Activated T-cell treated with anti-CD3 and anti-CD28 coated beads, Interleukin-2, amount 50 U/mL, for 72 hours (primary cell): ENCODE measurements at places on chromosomes 4 and X. TPM values are rescaled to one million over a fixed set of nuclear protein-coding genes. Genes with fewer than 3 reads are reported as not detected.

Gene NPY2R
- not detected for total RNA-seq

- no peaks in the 10 kb centered on the region for H3K36me3 ChIP-seq
- peak; percentile 58 for DNase-seq
- peaks cover 20% of the 10 kb centered on the region for H3K4me1 ChIP-seq
Measured at GRCh38 chrX:133921764-133922389, 63.5 kb downstream of the GPC3 start.

Gene KLF3
- 7.4 TPM for total RNA-seq

DNA sequence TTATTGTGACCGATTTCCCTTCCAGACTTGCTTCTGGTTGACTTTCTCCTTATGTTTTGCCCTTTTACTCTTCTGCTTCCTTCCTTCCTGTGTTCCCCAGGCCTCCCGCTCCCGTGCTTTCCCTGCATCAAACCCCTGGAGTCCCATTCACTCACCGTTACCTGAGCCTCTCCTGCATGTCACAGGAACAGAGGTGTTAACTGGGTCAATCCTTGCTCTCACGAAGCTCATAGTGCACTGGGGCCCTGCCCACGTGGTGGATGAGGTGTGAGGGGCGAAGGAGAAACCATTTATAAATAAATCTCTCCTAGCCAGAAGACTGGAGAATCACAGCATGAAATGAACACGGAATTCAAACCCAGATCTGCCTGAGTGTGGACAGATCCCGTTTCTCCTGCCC is 83.1 kb upstream of the MSX1 start:
- H3K4me3 ChIP-seq, result no peak overlapping the region
- H3K4me1 ChIP-seq, result no peaks in the 10 kb centered on the region
- H3K36me3 ChIP-seq, result no peaks in the 10 kb centered on the region
- H3K27me3 ChIP-seq, result no peaks in the 10 kb centered on the region
- no peak overlapping the region for H3K27ac ChIP-seq

DNA sequence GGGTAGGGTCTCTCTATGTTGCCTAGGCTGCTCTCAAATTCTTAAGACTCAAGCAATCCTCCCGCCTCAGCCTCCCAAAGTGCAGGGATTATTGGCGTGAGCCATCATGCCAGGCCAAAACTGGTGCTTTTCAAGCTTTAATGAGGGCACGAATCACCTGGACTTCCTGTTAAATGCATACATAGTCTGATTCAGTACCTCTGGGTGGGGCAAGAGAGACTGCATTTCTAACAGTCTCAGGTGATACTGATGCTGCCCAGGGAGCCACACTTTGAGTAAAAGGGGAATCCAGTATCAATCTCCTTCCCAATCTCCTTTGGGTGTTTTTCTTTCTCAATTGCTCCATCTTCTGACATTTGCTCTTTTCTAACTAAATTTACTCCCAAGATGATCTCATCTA is 96.5 kb downstream of the SH3RF1 start:
- H3K27ac ChIP-seq, result no peak overlapping the region
- no peaks in the 10 kb centered on the region for H3K4me1 ChIP-seq
- H3K36me3 ChIP-seq, result no peaks in the 10 kb centered on the region
- no peak for DNase-seq
- H3K27me3 ChIP-seq, result peaks cover 13% of the 10 kb centered on the region

- H3K4me1 ChIP-seq, result peaks cover 9% of the 10 kb centered on the region
- H3K36me3 ChIP-seq, result no peaks in the 10 kb centered on the region
- peak; percentile 67 for DNase-seq
- H3K27me3 ChIP-seq, result peaks cover 84% of the 10 kb centered on the region
Measured at GRCh38 chr4:184168406-184169019, 49.2 kb downstream of the ENPP6 start.

Gene ADH4
- total RNA-seq, result not detected

DNA sequence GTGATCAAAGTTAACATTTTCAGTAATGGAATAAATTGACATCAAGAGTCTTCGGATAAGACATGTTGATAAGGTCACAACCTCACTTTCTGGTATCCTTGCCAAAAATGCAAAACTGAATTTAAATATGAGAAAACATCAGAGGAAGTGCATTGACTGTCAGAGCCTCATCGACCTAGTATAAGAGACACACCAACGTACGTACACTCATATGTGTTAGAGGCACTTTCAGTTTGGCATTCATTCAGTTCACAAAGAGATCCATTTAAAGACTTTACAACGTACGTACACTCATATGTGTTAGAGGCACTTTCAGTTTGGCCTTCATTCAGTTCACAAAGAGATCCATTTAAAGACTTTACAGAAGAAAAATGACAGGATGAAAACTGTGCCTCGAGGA is 280.3 kb downstream of the INPP4B start:
- peaks cover 83% of the 10 kb centered on the region for H3K4me1 ChIP-seq
- peaks cover 14% of the 10 kb centered on the region for H3K36me3 ChIP-seq
- peak overlapping the region; percentile 97 for H3K27ac ChIP-seq
- peak overlapping the region; percentile 77 for H3K4me3 ChIP-seq
- H3K27me3 ChIP-seq, result no peaks in the 10 kb centered on the region

- peaks cover 10% of the 10 kb centered on the region for H3K4me1 ChIP-seq
- H3K4me3 ChIP-seq, result peak overlapping the region; percentile 70
- H3K27me3 ChIP-seq, result peaks cover 60% of the 10 kb centered on the region
- no peak for DNase-seq
- H3K36me3 ChIP-seq, result peaks cover 2% of the 10 kb centered on the region
Measured at GRCh38 chr4:185127021-185127925, 15.8 kb upstream of the SLC25A4 start.

- H3K27ac ChIP-seq, result no peak overlapping the region
- no peak overlapping the region for H3K4me3 ChIP-seq
- no peaks in the 10 kb centered on the region for H3K4me1 ChIP-seq
- H3K36me3 ChIP-seq, result no peaks in the 10 kb centered on the region
Measured at GRCh38 chrX:68307769-68308168, 125.5 kb downstream of the OPHN1 start.

- no peaks in the 10 kb centered on the region for H3K4me1 ChIP-seq
- no peaks in the 10 kb centered on the region for H3K27me3 ChIP-seq
- DNase-seq, result no peak
- H3K4me3 ChIP-seq, result no peak overlapping the region
Measured at GRCh38 chr4:53744446-53745160, 153.3 kb upstream of the LNX1 start.

Gene XAGE2
- not detected for total RNA-seq

DNA sequence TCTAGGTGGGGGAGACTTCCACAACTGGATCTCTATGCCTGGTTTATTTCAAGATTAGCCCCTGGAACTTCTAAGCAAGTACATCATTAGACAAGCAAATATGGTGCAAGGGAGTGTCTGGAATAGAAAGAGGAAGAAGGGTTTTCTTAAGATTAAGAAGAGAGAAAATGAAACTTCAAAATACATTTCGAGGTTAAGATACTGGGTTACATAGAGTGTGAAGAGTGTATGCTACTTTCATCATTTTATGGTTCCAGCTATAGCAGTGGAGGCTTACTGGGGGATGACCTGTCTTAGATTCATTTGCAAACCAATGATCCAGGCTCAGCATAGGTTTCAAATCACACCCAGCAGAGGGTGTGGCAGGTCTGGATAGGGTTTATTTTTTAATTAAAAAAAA is 144.4 kb upstream of the GATB start:
- no peak overlapping the region for H3K4me3 ChIP-seq
- H3K27me3 ChIP-seq, result no peaks in the 10 kb centered on the region
- H3K36me3 ChIP-seq, result peaks cover 8% of the 10 kb centered on the region
- no peaks in the 10 kb centered on the region for H3K4me1 ChIP-seq

DNA sequence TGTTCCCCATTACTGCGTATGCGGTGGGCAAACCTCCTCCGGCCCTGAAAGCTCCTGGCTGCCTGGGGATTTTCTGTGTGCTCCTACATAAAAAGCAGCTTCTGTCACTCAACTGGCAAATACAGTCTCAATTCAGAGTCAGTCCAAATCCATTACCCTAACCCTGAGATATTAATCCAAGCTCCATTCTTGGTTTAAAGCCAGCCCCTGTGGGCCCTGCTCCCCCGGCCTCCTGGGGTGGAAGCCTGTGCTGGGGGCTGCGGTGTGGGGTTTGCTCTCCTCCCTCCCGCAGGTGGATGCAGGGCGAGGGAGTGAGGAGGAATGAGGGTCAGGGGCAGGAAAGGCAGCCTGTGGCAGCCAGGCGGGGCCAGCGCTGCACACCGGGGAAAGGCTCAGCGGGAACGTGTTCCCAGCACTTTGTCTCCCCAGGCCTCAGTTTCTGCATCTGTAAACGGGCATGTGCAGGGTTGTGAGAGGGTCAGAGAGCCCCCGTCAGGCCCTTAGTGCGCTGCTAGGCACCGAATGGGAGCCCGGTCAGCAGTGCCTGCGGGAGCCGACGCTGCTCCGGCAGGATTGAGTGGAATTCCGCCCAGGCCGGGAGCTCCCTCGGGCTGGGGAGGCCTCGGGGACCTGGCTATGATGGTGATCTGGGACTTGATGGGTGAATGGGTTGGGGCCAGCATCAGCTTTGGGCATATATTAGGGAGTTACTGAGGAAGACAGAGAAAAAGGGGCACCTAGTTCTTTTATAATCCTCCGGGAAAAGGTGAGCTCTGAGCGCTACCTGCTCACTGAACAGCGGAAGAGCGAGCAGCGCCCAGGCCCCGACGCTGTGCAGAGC is 6.3 kb upstream of the RGS12 start:
- no peaks in the 10 kb centered on the region for H3K36me3 ChIP-seq
- H3K4me3 ChIP-seq, result no peak overlapping the region
- H3K27ac ChIP-seq, result no peak overlapping the region

- H3K4me3 ChIP-seq, result no peak overlapping the region
- H3K27me3 ChIP-seq, result no peaks in the 10 kb centered on the region
- H3K36me3 ChIP-seq, result no peaks in the 10 kb centered on the region
- peaks cover 6% of the 10 kb centered on the region for H3K4me1 ChIP-seq
Measured at GRCh38 chrX:960821-961220, 251.6 kb downstream of the CRLF2 start.

Gene RAB28
- 15.6 TPM for total RNA-seq

GRCh38 chr4:107115185-107115847 is 79.2 kb upstream of the DKK2 start:
- H3K4me1 ChIP-seq, result no peaks in the 10 kb centered on the region
- H3K27me3 ChIP-seq, result no peaks in the 10 kb centered on the region
- DNase-seq, result no peak

Gene TRIM61
- total RNA-seq, result 1.2 TPM

DNA sequence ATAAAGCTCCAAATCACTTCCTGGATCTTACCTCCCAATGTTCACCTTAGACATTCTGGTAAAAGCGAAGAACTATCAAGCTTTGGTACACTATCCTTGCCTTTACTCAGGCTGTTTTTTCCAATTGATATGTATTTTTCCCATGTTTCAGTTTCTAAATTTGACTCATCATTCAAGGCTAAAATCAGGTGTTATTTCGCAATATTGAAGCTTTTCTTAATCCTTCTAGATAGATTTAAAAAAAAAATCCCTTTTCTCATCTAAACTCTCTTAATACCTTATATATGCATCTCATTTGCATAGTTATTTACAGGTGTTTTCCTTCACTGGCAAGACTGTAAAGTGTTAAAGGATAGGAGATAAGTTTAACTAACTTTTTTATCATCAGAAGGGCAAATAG is 608.1 kb upstream of the FAM241A start:
- H3K27me3 ChIP-seq, result no peaks in the 10 kb centered on the region
- H3K4me3 ChIP-seq, result no peak overlapping the region
- no peaks in the 10 kb centered on the region for H3K36me3 ChIP-seq
- H3K27ac ChIP-seq, result no peak overlapping the region
- H3K4me1 ChIP-seq, result no peaks in the 10 kb centered on the region

Gene PHEX
- 1.9 TPM for total RNA-seq

Gene USP51
- 2.7 TPM for total RNA-seq

DNA sequence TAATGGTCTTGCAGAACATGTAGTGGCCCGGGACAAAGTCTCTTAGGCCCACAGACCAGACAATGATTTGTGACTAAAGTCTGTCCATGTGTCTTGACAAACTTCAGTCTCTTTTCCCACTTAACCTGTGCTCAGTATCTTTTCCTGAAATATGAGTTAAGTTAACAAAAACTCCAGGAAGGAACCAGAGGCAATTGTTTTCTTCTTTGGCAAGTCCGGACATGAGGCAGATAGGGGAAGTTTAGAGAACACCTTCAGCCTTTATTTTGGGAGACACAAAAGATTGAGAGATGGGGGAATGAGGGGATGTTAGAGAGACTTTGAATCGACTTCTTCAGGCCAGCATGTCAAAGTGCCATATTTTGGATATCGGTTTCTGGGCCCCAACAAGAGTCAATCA is 80.2 kb upstream of the FRMPD4 start:
- no peak overlapping the region for H3K27ac ChIP-seq
- no peak for DNase-seq
- no peaks in the 10 kb centered on the region for H3K4me1 ChIP-seq

- no peaks in the 10 kb centered on the region for H3K27me3 ChIP-seq
- DNase-seq, result peak; percentile 65
- H3K36me3 ChIP-seq, result peaks cover 10% of the 10 kb centered on the region
- H3K4me3 ChIP-seq, result peak overlapping the region; percentile 92
Measured at GRCh38 chr4:123398853-123399626, 2.4 kb downstream of the SPRY1 start.

GRCh38 chrX:20265726-20266681 is 705 bp downstream of the RPS6KA3 start:
- H3K36me3 ChIP-seq, result peaks cover 6% of the 10 kb centered on the region
- H3K4me3 ChIP-seq, result peak overlapping the region; percentile 97
- peak; percentile 27 for DNase-seq
- peak overlapping the region; percentile 97 for H3K27ac ChIP-seq
- H3K27me3 ChIP-seq, result peaks cover 7% of the 10 kb centered on the region

Gene KCNIP4
- total RNA-seq, result not detected

Gene SUPT20HL1
- not detected for total RNA-seq

DNA sequence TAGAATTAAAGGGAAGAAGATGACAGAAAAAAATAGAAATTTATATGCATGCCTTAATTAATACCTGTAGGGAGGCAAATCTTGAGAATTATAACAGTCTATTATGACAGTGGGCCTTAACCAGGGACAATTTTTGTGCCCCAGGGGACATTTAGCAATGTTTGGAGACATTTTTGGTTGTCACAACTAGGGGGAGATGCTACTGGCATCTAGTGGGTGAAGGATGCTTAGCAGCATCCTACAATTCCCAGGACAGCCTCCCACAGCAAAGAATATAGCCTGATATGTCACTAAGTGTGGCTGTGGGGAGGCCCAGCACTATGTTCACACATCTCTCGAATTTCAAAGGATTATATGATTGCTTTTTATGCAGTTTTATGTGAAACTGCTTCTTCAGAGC is 10.5 kb downstream of the GPR82 start:
- H3K4me1 ChIP-seq, result peaks cover 29% of the 10 kb centered on the region
- no peaks in the 10 kb centered on the region for H3K36me3 ChIP-seq
- peak overlapping the region; percentile 91 for H3K27ac ChIP-seq
- H3K4me3 ChIP-seq, result peak overlapping the region; percentile 64

DNA sequence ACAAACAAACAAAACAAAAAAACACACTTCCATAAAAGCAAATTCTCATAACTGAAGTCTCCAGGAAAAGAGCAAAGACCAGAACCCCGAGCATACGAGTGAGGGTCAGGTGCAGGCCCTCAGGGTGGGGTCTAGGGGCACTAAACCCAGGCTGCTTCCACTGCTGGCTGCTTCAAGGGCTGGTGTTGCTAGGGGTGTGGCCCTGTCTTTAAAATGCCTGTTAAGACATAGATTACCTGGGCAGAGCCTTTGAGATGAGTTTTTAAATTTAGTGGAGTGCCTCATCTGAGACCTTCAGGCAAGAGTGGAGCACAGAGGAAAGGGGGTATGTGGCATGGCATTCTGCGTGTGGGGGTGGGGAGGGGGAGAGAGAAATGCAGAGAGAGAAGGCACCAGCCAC is 87.0 kb downstream of the FHDC1 start:
- H3K36me3 ChIP-seq, result no peaks in the 10 kb centered on the region
- peaks cover 12% of the 10 kb centered on the region for H3K4me1 ChIP-seq
- no peak for DNase-seq
- H3K27ac ChIP-seq, result no peak overlapping the region
